ENCODE measurements at places on chromosomes 16 and 17.

DNA sequence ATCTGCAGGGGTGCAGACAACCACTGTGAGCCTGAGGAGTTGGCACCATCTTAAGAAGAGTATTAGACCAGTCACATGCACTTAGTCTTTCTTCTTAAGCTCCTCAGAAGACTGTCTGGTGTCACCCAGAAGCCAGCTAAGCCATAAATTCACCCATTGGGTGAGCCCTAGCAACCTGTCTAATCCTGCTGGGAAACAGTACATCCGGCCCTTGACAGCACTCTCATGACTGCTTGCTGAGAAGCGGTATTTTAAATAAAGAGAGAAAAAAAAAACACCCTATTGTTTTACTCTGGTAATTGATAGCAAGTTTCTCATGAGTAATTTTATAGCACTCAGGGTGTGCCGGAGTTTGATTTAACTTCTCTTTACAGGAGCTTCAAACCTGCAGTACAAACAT is 134.7 kb downstream of the SOX9 start:
- no peak for DNase-seq

GRCh38 chr16:56603589-56603988 is 4.8 kb upstream of the MT2A start:
- DNase-seq, result peak; percentile 32

DNA sequence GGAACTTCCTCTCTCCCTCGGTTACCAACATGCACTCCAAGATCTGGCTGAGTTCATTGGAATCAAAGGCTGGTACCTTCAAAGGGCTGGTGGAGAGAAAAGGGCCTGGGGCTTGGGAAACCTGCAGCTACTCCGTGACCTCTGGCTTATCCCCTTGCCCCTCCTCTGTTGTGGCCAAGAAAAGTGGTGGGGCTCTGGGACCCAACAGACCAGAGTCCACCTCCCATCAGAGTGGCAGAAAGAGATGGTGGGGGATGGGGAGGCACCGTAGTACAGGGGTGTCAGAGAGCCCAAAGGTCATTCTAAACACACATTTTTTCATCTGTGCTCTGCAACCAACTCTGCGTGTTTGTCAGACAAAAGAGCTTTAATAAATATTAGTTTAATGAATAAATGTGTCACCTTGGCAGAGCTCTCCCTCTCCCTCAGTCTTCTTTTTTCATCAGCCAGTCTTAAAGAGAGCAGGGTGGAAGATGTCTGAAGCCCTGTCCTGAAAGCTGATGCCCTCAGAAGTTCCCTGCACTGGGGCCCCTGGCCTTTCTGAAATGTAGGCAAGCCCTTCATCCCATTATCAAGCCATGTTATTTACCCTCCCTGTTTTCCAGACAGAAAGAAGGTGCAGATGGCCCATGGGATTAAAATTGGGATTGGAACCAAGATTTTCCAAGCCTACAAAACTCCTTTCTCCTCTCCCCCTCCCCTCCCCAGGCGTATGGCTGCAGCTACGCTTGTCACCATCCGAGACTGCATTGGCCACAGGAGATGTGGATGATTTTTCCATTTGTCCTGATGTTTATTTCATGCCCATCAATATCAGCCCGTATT is 227.3 kb downstream of the CCDC182 start:
- DNase-seq, result no peak

GRCh38 chr17:49132699-49133364 is at the start of gene B4GALNT2:
TSS of gene B4GALNT2 (plus strand) at chr17:49132769. CDS start at chr17:49132793, 24 bp downstream.
- DNase-seq, result no peak

GRCh38 chr17:65122836-65123756 is 14.1 kb upstream of the RGS9 start:
- DNase-seq, result peak; percentile 89

DNA sequence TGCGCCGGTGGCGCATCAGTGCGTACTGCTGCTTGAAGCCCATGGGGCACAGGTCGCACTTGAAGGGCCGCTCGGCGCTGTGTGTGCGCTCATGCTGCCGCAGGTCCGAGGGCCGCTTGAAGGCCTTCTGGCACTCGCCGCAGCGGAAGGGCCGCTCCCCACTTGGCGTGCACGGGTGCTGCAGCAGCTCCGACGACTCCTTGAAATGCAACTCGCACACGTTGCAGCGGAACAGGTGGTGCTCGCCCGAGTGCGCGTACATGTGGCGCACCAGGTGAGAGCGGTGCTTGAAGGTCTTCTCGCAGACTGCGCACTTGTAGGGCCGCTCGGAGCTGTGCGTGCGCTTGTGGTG is 3.3 kb downstream of the ZNF319 start:
- DNase-seq, result no peak

DNA sequence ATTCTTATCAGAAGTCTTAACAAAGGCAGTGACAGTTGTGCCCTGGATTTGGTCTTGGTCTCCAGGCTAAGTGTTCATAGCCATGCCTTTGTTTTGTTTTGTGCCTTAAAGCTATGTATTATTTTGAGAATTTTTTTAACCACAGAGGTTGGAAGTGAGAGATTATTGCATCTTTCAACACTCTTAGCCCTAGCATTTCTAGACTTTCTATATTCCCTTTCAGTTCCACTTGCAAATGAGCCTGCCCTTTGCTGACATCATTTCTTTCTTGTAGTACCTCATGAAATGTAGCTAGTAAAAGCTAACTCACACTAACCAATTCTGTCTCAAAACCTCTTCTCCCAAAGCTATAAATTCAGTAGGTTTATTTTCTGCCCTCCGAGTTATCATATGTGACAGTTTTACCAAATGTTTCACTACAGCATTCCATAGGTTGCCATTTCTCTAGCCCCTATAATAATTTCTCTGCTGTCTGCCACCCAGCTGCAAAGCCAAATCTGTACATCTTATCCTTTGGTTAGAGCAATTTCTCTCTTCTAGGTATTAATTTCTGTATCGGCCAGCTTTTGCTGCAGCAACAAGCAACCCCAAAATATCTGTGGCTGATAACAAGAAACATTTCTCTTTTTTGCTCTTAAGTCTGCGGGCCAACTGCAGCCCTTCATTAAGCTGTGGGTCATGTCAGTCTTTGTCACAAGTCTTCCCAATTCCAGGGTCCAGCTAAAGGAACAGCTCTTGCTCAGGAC is 14.2 kb upstream of the CCL1 start:
- DNase-seq, result no peak

Data from iris pigment epithelial cell (primary cell).